ENCODE measurements at places on chromosomes 2 and 18. TPM values are rescaled to one million over a fixed set of nuclear protein-coding genes. Genes with fewer than 3 reads are reported as not detected.

GRCh38 chr18:50947899-50948298 lies 19.9 kb upstream of the ELAC1 start:
- DNase-seq: no peak

DNA sequence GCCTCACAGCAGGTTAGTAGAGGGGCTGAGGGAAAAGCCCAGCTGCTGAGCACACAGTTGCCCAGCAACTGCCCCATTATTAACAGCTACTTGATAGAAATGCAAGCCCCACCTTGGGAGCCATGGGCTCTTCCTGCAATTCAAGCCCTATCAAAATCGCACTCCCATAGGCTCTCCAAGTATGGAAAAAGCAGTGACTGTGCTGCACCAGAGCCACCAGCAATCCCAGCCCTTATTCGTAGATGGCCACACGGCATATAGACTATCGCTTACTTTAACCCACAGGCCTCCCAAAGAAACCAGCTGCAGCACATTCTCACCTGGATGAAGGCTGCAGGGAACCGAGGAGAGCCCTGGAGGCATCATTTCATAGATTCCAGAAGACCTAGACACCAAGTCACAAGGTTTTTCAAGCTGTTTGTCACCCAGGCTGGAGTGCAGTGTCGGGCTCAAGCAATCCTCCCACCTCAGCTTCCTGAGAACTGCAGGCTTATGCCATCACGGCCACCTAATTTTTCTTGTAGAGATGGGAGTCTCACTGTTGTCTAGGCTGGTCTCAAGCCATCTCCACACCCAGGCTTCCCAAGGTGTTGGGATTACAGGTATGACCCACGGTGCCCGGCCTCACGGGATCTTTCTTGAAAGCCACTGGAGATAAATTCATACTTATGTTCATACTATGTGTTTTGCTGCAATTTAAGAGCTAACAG lies 11.3 kb downstream of the NCL start:
- DNase-seq: no peak

GRCh38 chr18:24491927-24492834 lies 31.7 kb downstream of the HRH4 start:
- DNase-seq: no peak

- peak; percentile 85 for DNase-seq
Observed at GRCh38 chr2:221573430-221574230, 1.5 kb upstream of the EPHA4 start.

DNA sequence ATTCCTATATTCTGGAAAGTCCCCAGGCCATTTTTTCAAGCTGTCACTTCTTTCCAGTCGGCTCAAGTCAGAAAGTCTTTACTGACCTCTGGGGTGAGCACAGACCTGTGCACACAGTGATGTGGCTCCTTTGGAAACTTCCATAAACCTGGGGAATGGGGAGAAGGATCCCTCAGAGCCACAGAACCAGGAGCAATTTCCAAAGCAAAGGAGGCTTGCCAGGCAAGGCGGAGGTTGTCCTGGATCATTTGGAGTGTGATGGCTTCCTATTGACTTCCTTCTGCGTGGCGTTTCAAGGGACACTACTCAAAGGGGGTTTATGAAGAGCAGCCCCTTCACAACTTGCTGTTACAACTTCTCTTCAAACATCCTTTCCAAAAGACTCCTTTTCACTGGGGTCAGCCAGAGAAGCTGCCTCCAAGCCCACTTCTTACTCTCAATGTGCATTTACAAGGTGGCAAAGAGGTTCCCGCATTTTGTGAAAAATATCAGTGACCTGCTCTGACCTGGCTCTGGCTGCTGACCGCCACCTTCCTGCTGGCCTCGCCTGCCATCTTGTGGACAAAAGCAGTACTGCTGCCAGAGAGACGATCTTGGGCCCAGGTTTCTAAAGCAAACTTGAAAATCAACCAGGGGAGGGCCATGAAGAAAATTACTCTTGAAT lies 18.2 kb upstream of the TMEM247 start:
- DNase-seq: peak; percentile 85

- DNase-seq: no peak
Observed at GRCh38 chr2:219638217-219638947, 11.0 kb downstream of the SLC4A3 start.

DNA sequence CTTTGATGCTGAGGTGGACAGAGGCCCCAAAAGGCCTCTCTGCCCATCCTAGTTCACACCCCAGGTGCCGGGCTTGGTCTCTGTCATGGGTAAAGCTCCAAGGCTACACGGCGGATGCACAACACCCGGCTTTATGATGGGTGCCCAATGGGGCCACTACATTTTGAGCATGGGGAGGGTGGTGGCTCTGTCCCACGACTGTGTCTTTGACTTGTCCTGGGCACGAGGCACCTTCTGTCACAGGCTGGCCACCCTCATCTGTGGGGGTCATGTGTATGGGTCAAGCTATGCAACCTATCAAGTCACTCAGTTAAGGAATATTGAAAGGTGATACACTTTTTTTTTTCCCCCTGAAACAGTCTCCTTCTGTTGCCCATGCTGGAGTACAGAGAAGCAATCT lies 63.7 kb downstream of the EDAR start:
- DNase-seq: no peak

DNA sequence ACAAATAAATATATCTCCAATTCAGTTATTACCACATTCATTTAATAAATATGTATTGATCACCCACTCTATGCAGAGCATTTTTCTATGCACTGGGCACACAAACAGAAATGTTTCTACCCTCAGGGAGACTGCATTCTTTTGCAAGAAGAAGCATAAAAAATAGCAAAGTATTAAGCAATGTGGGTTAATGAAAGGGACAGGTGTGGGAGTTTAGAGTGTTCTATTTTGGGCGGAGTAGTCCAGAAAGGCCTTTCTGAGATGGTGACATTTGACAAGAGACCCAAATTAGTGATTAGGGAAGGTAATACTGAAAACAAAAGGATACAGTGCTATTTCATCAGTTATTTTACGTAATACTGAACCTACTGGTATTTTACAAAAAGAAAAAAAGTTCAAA lies 394.3 kb upstream of the CHST9 start:
- no peak for DNase-seq

DNA sequence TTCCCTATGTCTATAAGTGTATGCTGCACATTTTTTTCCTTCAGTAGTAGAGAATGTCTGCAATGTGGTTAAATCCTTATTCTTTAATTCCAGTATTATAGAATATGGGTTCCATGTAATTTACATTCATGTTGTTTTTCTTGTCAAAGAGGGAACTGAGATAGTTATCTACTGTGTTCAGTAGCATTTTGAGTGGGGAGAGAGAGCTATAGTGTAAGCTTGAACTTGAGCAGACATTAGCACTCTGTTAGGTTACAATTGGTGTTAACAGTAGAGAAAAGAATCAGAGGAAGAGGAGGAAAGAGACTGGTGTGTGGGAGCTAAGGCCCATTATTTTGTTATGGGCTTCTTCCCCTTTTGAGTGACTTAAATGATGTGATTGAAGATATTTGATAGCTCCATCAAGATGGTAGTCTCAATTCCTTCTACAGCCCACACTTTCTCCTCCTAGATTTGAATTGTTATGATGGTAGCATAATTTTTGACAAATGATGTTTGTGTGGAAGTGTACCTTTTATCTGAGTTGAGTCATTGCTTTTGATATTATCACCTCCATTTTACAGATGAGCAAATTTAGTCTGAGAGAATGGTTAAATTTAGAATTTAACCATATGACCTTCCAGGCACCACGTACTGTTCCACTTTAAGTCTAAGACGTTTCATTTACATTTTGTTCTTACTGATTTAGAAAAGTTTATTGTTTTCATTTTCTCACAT lies 71.3 kb downstream of the FMNL2 start:
- DNase-seq: no peak

GRCh38 chr18:77478646-77479442 lies 229.2 kb downstream of the GALR1 start:
- peak; percentile 34 for DNase-seq

DNA sequence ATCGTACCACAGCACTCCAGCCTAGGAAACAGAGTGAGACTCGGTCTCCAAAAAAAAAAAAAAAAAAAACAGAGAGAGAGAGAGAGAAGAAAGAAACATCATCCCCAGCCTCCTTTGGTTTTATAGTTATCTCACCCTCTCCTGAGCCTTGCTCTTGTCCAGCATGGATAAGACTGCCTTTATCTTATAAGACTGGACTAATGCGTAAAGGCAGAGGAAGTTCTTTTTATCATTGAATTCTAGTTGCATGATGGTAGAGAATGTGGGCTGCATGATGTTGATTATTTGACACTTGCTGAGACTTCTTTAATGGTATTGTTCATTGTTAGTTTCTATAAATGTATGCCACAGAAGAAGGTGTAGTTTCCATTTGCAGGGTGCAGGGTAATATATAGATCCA lies 124.4 kb downstream of the ZBTB7C start:
- DNase-seq: no peak

- no peak for DNase-seq
Observed at GRCh38 chr18:32735781-32736180, 37.0 kb downstream of the KLHL14 start.

DNA sequence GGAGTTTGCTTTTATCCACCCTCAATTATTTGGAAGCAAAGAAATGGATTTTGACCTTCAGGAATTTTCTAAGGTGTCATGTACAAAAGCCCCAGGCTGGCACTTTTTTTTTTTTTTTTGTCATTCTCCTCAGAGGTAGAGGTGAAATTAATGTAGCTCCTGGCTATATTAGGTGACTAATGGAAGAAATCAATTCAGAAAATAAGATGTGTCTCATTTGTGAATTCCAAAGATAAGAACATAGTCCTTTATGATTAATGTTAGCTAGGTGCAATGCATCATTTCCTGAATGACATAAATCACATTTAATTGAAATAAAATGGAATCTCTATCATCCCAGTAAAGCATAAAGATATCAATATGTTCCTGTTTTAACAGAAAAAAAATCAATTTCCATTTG lies 477.6 kb downstream of the FBXO15 start:
- DNase-seq: no peak

DNA sequence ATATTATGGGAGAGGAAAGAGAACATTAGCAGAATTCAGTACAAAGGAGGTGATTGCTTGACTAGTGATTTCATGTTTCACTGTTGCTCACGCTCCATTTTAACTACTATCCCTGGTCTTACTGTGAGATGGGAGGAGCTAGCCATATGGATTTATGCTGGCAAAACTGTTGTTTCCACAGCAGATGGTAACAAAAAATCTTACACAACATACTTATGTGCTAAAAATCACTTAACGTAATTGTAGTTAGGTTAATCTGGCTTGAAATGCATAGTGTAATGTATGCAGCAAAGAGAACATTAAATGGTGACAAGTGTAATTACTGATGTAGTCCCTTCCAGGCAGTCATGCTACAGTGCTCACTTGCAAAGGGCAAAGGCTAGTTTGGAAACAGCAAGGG lies 155.6 kb upstream of the LYPD1 start:
- no peak for DNase-seq

DNA sequence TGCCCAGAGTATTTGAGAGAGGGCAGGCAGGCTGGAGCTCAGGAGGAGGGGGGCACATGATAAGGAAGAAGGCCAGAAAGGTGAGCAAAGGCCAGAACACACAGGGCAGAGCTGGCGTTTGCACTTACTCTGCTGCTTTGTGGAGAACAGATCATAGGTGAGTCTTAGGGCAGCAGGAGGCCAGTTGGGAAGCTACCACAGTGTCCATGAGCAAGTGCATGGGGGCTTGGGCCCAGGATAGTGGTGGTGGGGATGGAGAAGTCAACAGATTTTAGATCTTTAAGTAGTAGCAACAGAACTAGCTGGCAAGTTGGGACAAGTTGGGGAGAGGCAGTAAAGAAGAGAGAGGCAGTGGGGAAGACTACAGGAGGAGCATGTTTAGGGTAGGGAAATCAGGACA lies 168.0 kb downstream of the ANTXR1 start:
- no peak for DNase-seq

- DNase-seq: no peak
Observed at GRCh38 chr18:22473366-22473765, 55.7 kb upstream of the CTAGE1 start.

DNA sequence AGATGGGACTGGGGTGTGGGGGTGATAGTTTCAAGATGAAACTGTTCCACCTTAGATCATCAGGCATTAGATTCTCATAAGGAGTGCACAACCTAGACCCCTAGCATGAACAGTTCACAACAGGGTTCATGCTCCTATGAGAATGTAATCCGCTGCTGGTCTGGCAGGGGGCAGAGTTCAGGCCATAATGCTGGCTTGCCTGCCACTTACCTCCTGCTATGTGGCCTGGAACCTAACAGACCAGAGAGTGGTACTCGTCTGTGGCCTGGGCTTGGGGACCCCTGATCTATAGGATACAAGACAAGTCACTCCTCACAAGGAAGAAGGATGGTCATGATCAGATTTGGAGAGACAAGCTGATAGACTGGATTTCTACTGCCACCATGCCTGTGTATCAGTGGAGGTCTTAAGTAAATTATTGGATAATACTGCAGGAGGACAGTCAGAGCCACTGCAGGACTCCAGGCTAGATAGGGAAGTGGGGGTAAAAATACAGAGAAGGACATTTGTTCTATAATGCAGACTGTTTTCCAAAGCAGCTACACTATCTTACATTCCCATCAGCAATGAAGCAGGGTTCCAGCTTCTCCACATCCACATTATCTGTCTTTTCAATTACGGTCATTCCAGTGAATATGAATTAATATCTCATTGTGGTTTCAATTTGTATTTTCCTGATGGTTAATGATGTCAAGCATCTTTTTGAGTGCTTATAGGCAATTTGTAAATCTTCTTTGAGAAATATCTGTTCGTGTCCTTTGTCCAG lies 28.8 kb upstream of the APOB start:
- no peak for DNase-seq

GRCh38 chr2:100018341-100019193 lies 123.8 kb downstream of the AFF3 start:
- no peak for DNase-seq

GRCh38 chr2:20093263-20094141 lies 42.1 kb upstream of the LAPTM4A start:
- peak; percentile 75 for DNase-seq

SLC40A1 gene
- 27.8 TPM for total RNA-seq

LCT gene
- not detected for total RNA-seq

CDH19 gene
- total RNA-seq: 0.13 TPM

UGT1A8 gene
- not detected for total RNA-seq

CFC1 gene
- not detected for total RNA-seq

UGT1A7 gene
- total RNA-seq: not detected

AP1S3 gene
- 0.10 TPM for total RNA-seq

MATN3 gene
- total RNA-seq: 0.78 TPM

KCNE4 gene
- 0.84 TPM for total RNA-seq

All from psoas muscle (tissue), 8 donors.